Natural killer cell treated with Interleukin-12 subunit alpha and Interleukin-12 subunit beta and Interleukin-15 and Interleukin-18, amount 100 ng/mL, for 72 hours (primary cell): ENCODE measurements at places on chromosomes 16 and 17. TPM values are rescaled to one million over a fixed set of nuclear protein-coding genes. Genes with fewer than 3 reads are reported as not detected.

GRCh38 chr16:75565640-75566039 is 539 bp upstream of the GABARAPL2 start:
- peaks cover 14% of the 10 kb centered on the region for H3K4me1 ChIP-seq
- H3K4me3 ChIP-seq, result peak overlapping the region; percentile 93
- no peaks in the 10 kb centered on the region for H3K36me3 ChIP-seq
- H3K27me3 ChIP-seq, result peaks cover 21% of the 10 kb centered on the region

DNA sequence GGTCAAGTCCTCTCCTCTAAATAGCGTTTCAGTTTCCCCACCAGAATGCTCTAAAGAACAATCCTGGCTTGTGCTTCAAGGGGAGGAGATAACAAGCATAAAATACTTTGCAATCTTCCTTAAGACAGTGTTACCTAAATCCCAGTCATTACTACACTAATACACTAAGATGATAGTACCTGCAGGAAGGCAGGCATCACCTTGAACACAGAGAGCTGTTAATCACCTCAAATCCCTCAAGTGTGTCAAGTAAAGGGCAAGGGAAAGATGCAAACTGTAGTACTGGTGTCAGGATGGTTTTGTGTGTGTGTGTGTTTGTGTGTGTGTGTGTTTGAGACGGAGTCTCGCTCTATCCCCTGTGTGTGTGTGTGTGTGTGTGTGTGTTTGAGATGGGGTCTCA is 36.8 kb downstream of the NACA2 start:
- H3K36me3 ChIP-seq, result no peaks in the 10 kb centered on the region
- no peak for DNase-seq
- H3K4me3 ChIP-seq, result no peak overlapping the region
- H3K27me3 ChIP-seq, result peaks cover 15% of the 10 kb centered on the region
- no peaks in the 10 kb centered on the region for H3K4me1 ChIP-seq

DNA sequence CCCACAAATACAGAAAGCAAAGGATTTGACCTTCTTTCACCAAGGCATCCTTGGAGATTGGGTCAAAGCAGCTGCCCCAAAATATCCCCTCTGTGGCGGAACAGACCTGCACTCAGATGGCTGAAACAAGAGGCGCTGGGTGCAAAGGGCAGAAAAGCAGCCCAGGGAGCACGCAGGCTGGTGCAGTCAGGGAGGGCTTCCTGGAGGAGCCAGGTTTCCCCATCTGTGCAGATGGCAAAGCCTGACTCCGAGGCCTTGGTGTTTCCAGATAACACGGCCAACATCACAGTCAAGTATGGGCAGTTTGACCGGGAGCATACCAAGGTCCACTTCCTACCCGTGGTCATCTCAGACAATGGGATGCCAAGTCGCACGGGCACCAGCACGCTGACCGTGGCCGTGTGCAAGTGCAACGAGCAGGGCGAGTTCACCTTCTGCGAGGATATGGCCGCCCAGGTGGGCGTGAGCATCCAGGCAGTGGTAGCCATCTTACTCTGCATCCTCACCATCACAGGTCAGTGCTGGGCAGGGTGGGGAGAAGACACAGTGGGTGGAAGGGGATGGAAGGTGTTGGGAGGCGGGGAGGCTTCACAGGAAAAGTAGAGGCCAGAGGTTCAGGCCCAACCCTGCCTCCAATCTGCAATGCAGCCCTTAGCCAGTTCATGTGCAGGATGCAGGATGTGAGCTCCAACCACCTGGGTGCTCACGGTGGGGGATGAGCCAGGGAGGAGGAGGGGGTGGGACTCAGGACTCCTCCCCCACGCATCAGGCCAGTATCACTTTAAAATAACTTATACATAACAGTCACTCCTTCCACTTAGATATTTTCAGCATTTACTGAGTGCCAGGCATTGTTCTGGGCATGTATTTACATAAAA is 26.4 kb upstream of the BEAN1 start:
- H3K27ac ChIP-seq, result no peak overlapping the region
- H3K27me3 ChIP-seq, result peaks cover 7% of the 10 kb centered on the region
- H3K4me3 ChIP-seq, result no peak overlapping the region
- no peak for DNase-seq
- H3K4me1 ChIP-seq, result no peaks in the 10 kb centered on the region

DNA sequence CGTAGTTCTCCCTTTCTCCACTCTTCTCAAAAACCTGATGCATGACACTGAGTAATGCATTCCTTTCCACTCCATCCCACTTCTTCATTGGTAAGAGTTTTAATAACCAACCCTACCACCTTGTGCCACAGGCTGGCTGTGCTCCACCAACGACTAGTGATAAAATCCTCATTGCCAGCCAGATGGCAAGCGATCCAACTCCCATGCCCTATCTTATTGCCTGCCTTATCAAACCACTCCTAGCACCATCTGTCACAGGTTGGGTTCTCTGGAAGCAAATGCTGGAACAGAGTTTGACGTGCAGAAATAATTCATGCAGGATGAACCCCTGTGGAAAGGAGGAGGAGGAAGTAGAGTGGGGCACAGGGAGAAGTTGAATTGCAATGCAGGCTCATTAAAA is 99.5 kb downstream of the CHD9NB start:
- DNase-seq, result no peak
- peaks cover 37% of the 10 kb centered on the region for H3K27me3 ChIP-seq
- no peaks in the 10 kb centered on the region for H3K4me1 ChIP-seq
- no peak overlapping the region for H3K4me3 ChIP-seq

DNA sequence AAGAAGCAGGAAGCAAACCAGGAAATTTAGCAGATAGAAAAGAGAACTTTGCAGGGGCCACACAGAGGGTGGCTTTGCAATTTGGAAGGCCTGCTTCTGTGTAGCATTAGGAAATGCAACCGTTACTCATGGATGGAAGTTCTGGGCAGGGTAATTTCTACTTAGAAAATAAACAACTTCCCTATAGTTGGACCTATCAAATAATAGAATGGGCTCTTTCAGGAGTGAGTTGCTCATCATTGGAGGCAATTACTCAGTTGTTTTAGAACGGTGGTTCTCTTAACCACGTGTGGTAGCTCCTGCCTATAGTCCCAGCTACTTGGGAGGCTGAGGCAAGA is 25.8 kb upstream of the HS3ST2 start:
- peak overlapping the region; percentile 5 for H3K4me3 ChIP-seq
- peaks cover 13% of the 10 kb centered on the region for H3K4me1 ChIP-seq
- no peak for DNase-seq
- H3K27ac ChIP-seq, result peak overlapping the region; percentile 26
- H3K36me3 ChIP-seq, result no peaks in the 10 kb centered on the region
- peaks cover 8% of the 10 kb centered on the region for H3K27me3 ChIP-seq

DNA sequence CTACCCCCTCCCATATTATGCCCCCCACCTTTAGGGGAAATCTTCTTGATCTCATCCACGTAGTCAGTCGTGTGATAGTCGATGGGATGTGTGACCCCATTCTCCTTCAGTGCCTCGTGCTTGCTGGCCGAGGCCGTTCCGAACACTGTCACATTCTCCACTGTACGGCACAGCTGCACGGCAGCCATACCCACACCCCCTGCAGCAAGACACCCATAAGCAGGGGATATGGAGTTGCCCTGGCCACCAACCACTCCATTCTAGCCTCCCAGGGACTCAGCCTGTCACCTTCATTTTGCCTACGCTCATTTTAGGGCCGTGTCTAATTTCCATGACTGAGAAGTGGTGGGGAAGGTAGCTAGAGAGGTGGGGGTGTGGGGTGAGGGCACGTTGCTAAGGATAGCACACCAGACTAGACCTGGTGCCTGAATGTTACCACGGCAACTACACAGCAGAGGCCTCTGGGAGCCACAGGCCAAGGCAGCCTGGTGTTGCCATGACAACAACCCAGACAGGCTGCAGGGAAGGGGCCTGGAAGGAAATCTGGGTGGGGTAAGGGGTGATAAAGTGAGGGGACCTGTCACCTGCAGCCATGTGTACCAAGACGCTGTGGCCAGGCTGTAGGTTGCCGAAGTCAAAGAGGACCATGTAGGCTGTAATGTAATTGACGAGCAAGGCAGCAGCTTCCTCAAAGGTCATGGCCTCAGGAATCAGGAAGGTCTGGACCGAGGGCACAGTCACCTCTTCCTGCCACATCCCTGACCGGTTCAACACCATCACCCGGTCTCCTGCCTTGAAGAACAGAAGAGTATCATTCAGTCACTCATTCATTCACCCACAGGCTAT is 4.0 kb downstream of the VAT1 start:
- no peak for DNase-seq
- no peak overlapping the region for H3K4me3 ChIP-seq
- H3K36me3 ChIP-seq, result no peaks in the 10 kb centered on the region

The GRB7 gene
- not detected for total RNA-seq

The DNAH9 gene
- total RNA-seq, result not detected

DNA sequence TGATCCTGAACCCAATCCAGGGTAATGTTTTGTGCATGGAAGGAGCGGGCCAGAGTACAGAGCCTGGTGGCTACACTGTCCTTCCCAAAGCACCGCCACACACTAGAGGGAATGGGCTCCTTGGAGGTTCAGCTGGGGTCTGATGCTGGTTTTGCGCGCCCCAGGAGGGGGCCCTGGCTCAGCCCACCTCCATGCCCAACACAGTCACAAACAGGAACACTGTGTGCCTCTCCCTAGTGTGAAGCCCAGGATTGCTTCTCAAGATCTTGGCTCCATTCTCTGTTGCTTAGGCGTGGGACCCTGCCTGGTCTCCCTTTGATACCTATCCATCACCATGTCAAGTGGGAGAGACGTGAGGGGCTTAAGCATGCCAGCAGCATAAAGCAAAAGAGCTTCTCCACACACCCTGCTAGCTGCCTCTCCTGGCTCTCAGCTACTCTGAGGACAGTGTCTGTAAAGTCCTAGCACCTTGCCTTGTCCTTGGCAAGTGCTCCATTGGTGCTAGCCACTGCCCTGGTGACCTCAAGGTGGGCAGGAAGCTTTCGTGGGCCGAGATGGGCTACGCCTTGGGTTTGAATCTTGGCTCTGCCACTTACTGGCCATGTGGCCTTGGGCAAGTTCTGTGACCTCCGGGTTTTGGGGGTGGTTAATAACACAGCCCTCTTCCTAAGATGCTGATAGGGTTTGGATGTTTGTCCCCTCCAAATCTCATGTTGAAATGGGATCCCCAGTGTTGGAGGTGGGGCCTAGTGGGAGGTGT is 122.2 kb downstream of the C16orf78 start:
- no peaks in the 10 kb centered on the region for H3K36me3 ChIP-seq
- DNase-seq, result no peak
- H3K27me3 ChIP-seq, result no peaks in the 10 kb centered on the region

- no peaks in the 10 kb centered on the region for H3K4me1 ChIP-seq
- no peak overlapping the region for H3K27ac ChIP-seq
- no peak overlapping the region for H3K4me3 ChIP-seq
Measured at GRCh38 chr17:72119873-72120641, 763 bp upstream of the SOX9 start.

DNA sequence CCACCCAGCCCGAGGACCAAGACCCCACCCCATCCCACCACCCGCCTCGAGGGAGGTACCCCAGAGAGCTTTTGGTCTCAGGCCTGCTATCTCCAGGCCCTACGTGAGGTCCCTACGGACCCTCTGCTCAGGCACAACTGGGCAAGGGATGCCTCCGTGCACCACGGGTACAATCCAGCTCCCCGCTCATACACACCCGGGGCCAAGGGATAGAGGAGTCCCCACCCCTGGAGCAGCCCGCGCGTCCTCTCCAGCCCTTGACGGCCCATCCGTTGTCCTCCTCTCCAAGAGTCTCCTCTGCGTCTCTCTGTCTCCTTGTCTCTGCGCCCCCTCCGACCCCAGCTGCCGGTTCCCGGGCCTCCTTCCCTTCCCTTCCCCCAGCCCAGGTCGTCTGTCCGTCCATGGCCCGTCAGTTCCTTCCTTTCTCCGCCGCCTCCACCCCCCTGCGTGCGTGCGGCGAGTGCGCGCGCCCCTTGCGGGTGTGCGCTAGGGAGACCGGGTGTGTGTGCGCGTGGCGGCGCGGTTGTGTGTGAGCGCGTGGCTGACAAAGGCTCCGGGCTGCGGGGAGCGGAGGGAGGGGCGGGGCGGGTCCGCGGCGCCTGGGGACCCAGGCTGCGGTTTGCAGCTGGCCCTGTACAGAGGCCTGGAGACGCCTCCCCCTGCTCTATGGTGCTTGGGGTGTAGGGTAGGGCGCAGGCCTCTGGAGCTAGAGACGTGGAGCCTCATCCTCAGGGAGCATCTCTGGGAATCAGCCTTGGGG is 930 bp downstream of the SPNS2 start:
- DNase-seq, result no peak
- peaks cover 26% of the 10 kb centered on the region for H3K27me3 ChIP-seq
- H3K4me3 ChIP-seq, result peak overlapping the region; percentile 77
- no peaks in the 10 kb centered on the region for H3K36me3 ChIP-seq

GRCh38 chr17:50379351-50380132 is 6.5 kb downstream of the EME1 start:
- H3K36me3 ChIP-seq, result no peaks in the 10 kb centered on the region
- no peak overlapping the region for H3K4me3 ChIP-seq
- H3K27me3 ChIP-seq, result no peaks in the 10 kb centered on the region
- no peak for DNase-seq

GRCh38 chr16:84839956-84840355 is 20.2 kb downstream of the CRISPLD2 start:
- peaks cover 19% of the 10 kb centered on the region for H3K27me3 ChIP-seq
- no peak for DNase-seq
- H3K4me1 ChIP-seq, result no peaks in the 10 kb centered on the region
- H3K4me3 ChIP-seq, result no peak overlapping the region

DNA sequence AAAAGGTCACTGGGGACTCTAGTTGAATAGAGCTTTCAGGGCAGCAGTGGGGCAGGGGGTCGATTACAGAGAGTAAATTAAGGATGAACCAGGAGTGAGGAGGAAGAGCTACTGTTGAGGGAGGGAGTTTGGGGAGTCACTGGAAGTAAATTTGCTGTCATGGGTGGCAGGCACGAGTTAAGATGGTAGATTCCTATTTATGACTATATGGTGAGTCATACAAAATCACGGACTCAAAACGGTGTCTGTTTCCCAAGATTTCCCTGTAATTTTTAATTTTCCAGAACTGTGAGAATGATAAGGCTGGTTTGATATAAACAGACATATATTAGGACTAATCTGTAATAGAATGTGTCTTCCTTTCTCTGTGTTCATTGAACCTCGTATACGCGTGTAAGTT is 287.6 kb upstream of the GOT2 start:
- DNase-seq, result no peak
- H3K36me3 ChIP-seq, result no peaks in the 10 kb centered on the region
- H3K27me3 ChIP-seq, result no peaks in the 10 kb centered on the region
- H3K4me1 ChIP-seq, result no peaks in the 10 kb centered on the region

DNA sequence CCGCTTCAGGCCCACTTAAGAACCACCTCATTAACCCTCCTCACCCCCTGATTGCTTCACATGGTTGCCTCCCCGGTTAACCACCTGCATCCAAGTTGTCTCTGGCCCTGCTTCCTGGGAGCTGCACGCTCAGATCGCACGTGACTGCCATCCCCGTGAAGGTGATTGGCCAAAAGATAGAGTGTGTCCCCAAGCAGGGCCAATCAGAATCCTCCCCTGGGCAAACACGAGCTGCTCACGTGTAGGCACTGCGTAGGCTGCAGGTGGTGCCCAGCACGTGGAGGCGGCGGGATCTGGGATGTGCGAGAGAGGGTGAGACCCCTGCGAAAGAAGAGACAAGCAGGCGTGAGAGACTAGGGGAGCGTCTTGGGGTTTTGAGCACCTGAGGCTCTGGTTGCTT is 111.8 kb upstream of the CRHR1 start:
- H3K27me3 ChIP-seq, result peaks cover 4% of the 10 kb centered on the region
- DNase-seq, result no peak
- no peaks in the 10 kb centered on the region for H3K4me1 ChIP-seq
- no peak overlapping the region for H3K27ac ChIP-seq
- no peaks in the 10 kb centered on the region for H3K36me3 ChIP-seq
- no peak overlapping the region for H3K4me3 ChIP-seq

The SLC5A10 gene
- total RNA-seq, result not detected
